Activated CD4-positive, CD25-positive, alpha-beta regulatory T cell (primary cell): ENCODE measurements at places on chromosomes 6 and 20.

- DNase-seq = no peak
Measured at GRCh38 chr6:160949531-160949930, 42.0 kb upstream of the MAP3K4 start.

DNA sequence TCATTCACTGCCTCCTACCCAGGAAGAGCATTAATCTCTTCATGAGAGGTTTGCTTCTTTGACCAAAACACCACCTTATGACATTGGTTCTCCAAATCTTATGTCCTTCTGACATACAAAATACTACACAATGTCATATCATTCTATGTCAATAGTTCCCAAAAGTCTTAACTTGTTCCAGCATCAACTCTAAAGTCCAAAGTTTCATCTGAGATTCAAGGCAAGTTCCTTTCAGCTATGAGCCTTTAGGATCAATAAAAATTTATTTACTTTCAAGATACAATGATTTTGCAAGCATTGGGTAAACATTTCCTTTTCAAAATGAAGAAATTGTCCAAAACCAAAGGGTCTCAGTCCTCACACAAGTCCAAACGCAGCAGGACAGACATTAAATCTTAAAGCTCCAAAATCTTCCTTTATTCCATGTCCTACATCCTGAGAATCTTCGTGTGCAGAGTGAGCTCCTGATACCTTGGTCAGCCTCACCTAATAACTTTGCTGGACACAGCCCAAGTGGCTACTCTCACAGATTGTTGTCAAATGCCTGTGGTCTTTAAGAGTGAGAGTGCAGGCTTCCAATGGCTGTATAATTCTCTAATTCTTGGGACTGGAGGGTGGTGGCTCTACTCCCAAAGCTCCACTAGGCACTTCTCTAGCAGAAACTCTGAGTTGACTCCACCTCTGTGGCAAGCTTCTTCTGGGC, 1668.2 kb downstream of the HACE1 start:
- DNase-seq = no peak

GRCh38 chr20:60206259-60206658, 248.0 kb downstream of the CDH26 start:
- no peak for DNase-seq

DNA sequence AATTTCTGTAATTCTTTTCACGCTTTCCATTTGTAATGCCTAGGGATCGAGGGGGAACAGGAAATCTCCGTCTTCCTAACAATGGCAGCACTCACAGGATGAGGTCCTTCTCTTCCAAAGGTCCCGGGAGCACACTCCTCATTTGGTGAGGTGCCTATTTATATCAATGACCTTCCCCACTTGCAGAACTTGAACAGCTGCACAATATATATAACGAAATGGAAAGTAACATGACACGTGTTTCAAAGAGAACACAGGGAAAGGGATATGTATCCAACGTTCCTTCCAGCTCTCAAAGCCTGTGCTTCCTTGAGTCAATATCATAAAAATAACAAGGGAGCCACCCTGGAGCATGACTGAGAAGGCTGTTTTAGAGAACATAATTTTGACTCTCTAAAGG, 78.6 kb upstream of the RBM24 start:
- no peak for DNase-seq

GRCh38 chr6:104591573-104592334, 268.0 kb downstream of the HACE1 start:
- no peak for DNase-seq

DNA sequence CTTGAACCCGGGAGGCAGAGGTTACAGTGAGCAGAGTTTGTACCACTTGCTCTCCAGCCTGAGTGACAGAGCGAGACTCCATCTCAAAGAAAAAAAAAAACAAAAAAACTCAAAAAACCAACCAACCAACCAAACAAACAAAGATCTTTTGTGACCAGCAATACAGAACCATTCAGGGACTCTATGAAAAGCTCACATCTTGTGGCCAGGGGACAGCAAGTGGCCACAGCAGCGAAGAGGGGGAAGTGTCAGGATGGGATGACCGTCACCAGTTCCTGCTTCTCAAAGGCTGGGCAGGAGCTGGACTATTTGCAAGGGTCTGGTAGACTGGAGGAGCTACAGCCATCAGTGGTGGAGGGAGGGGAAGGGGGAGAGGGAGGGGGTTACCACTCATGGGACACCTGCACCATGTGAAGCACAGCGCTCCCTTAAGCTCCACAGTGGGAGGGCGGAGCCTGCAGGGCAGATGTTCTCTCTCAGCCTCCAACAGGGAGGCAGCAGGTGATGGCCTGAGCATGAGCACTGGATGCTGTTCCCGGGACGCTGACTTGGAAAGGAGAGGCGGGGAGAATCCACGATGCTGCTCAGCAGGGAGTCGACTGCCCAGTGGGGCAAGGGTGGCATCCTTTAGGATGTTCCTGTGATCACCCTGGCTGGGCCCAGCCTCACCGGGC, 19.7 kb upstream of the ULBP3 start:
- DNase-seq = no peak

DNA sequence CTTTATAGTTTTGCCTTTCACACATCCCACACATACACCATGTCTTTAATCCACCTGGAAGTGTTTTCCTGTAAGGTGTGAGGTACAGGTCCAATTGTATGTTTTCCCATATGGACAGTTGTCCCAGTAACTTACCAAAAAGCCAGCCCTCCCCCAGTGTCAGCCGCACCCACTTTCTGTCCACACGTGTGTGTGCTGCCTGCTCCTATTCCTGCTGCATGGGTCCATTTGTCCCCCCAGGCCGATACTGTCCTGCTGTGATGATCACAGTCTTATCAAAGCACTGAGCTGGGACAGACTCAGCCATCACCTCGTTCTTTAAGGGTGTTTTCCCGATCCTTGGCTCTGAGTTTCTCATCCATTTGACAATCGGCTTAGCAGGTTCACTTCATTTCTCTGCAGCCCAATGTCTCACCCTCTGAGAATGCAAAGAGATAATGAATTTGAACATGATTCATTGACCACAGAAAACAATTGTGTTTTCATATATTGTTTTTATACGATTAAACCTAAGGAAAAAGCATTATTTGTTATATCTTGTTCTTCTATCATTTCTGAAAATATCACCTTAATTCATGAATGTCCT, 9.6 kb downstream of the VSX1 start:
- DNase-seq = no peak

DNA sequence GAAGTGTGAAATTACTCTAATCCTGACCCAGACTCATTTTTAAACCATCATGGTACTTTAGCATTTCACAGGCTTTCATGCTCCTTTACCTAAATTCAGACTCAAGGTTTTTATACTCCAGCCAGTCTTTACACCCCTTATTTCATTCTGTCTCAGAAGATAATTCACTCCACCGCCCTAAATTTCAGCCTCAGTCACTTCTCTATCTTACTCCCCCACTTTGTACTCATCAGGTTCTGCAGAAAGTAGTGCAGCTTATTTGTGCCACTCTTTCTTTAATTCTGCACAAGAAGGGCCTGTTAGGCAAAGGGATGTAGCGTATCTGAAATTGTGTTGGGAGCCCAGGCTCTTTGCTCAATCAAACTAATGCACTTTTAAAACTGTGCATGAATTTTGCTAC, 205.5 kb downstream of the ARHGAP18 start:
- no peak for DNase-seq

- no peak for DNase-seq
Measured at GRCh38 chr6:152499931-152500330, 137.2 kb downstream of the SYNE1 start.
